Hypothalamus (tissue), 51 donors: ENCODE measurements at places on chromosomes 6 and 20.
A peak's percentile ranks its signal among the peaks of the same experiment; 100 is the strongest.

GRCh38 chr6:43391440-43392031 lies 22.1 kb upstream of the ZNF318 start:
- no peak for DNase-seq

- DNase-seq = no peak
These were observed 49.6 kb upstream of the NT5E start for GRCh38 chr6:85400331-85400730.

GRCh38 chr6:111603685-111604084 lies 2.0 kb downstream of the TRAF3IP2 start:
- DNase-seq = no peak

DNA sequence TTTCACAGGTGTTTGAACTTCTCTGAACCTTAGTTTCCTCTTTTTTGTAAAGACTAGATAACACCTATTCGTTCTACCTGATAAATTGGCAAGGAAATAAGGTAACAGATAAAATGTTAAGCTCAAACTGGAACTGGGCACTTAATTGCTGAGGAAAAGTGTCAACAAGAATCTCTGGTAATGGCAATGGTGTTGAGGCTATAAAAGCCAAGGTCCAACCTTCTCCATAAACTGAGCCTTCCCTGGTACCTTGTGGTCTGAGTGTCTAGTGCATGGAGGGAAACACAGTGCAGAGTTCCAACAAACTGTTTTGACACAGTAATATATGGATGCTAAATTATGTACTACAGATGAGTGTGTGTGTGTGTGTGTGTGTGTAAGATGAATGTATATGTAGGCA lies 33.4 kb upstream of the GSTA4 start:
- DNase-seq = no peak

- DNase-seq = no peak
These were observed 6.0 kb upstream of the LATS1 start for GRCh38 chr6:149723771-149724417.

DNA sequence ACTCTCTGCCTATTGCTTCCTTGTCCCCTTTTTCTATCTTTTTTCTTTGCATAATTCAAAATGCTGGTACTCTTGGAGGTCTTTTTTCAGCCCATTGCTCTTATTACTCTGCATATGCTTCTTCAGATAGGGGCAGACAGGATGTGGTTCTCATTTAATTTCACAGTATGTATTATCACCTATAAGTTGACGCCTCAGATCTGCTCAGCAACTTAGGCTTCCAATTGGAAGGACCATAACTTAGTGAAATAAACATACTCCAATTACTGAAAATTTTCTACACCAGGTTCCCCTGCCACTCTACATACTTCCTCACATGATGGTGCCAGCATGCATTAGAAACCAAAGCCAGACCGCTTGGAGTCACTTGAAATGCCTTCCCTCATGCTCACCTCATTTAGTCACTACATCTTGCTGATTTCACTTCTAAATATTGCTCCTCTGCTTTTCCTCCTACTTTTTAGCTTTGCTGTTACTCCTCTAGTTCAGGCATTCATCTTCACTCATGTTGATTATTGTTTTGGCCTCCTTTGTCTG lies 34.5 kb upstream of the AHI1 start:
- DNase-seq = no peak

DNA sequence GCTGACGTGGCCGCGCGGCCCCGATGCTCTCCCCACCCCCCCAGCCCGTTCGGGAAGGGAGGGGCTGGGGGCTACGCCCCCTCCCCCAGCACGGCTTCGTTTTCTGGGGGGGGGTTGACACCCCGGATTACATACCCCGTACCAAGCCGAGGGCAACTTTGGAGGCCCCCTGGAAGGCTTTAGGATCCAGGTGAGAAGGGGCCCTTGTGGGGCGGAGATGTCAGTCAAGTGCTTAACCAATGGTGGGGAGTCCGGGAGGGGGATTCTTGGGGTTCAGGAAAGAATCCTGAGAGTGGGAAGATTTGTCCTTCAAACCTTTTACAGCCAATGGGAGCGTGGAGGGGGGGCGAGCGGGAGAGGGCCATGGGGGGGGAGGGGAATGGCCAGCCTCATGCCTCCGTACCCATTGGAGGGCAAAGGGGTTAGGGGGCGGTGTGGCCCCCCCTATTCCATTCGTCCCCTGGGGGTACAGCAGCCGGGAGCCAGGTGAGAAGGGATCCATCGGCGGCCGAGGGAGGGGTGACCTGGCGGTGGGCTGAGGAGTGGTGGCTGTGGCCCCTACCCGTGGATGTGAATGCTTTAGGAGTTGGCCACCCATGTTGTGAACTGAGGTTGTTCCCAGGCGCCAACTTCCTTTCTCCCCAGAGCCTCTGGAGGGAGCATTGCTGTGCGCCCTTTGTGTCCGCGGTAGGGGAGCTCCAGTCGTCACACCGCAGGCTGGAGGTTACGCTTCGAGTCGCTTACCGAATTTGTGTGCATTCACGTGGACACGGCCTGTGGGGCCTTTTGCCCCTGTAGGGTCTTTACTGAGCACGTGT lies 682 bp downstream of the BRD2 start:
- peak; percentile 96 for DNase-seq
